ENCODE measurements at places on chromosomes 3 and 15. TPM values are rescaled to one million over a fixed set of nuclear protein-coding genes. Genes with fewer than 3 reads are reported as not detected.

The ANAPC13 gene
- 119 TPM for polyA plus RNA-seq

The CLEC3B gene
- polyA plus RNA-seq = 27.2 TPM

GRCh38 chr3:150077581-150078247 is 107.0 kb upstream of the PFN2 start:
- no peak for DNase-seq

DNA sequence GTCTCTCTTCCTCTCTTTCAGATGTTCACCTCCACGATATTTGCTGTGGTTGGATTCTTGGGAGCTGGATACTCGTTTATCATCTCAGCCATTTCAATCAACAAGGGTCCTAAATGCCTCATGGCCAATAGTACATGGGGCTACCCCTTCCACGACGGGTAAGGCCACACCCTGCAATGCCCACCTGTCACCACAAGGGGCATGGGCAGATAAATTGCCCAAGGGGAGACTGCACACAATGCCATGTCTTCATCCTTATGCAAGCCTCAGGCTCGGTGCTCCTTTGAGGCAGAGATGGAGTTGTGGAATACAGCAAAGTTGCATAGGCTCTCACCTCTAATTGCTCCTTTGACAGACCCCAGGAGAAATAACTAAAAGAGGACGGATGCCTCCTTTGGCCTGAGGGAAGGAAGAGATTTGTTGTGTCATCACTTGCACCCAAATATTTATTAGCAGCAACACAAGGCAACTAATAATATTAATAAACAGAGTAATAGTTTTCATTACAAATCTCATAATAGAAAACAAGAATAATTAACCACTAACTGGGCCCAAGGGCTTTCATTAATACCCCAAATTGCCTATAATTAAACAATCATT is 13.2 kb downstream of the TM4SF4 start:
- no peak for DNase-seq

- no peak for DNase-seq
Measured at GRCh38 chr15:49814709-49815108, 193.9 kb downstream of the DTWD1 start.

DNA sequence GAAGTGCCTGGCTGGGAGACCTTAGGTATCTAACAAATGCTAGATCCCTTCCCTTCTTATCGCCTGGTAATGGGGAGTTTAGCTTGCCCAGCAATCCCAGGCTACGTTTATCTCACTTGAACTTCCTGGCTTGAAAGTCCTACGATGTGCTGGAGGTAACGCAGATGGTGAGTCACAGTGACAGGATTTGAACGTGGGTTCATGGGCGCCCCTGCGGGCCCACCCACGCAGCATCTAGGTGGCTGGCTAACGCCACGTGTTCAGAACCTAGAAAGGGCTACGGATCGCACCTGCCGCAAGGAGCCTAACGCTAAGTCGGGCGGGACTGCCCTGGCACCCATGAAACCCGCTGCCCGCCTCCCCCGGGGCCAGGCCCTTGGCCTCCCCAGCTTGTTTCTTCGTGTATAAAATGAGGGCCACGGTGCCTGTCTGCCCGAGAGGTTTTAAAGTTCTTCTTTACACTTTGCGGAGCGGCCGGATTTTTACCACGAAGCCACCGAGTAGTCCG is 600 bp upstream of the USP3 start:
- DNase-seq = no peak

Measured in renal pelvis (tissue), 12 donors.